ENCODE measurements at places on chromosomes 6 and 20.

DNA sequence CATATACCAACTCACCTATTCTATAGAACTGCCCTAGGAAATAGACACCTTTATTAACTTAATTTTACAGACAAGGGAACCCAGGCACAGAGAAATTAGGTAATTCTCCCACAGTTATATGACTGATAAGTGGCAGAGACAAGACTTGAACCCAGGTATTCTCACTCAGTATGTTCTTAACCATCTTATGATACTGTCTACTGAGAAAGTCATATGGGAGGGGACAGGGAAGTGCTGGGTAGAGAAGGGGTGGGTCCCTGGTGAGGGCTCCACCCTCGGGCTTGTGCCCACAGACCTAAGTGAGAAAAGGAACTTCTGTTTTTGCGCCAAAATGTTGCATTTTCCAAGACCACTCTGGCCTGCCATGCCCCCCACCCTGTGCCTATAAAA, 123.5 kb downstream of the RNF144B start:
- DNase-seq, result no peak

DNA sequence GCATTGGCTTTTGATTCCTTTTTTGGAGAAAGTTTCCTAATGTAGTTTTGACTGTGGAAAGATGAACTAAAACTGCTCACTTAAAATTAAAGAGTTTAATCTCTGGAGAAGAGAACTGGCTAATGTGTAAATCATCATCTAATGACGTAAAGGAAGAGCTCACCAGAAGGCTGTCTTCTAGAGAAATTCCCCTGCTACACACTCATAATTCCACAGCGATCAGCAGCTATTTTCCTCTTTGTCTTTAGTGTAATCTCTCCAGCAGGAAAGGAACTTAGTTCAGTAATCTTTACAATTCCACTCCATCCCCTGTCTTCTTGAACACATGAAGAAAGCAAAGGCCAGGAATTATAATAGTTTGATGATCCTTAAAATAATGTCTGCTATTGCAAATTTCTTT, 15.8 kb downstream of the SPTLC3 start:
- no peak for DNase-seq

DNA sequence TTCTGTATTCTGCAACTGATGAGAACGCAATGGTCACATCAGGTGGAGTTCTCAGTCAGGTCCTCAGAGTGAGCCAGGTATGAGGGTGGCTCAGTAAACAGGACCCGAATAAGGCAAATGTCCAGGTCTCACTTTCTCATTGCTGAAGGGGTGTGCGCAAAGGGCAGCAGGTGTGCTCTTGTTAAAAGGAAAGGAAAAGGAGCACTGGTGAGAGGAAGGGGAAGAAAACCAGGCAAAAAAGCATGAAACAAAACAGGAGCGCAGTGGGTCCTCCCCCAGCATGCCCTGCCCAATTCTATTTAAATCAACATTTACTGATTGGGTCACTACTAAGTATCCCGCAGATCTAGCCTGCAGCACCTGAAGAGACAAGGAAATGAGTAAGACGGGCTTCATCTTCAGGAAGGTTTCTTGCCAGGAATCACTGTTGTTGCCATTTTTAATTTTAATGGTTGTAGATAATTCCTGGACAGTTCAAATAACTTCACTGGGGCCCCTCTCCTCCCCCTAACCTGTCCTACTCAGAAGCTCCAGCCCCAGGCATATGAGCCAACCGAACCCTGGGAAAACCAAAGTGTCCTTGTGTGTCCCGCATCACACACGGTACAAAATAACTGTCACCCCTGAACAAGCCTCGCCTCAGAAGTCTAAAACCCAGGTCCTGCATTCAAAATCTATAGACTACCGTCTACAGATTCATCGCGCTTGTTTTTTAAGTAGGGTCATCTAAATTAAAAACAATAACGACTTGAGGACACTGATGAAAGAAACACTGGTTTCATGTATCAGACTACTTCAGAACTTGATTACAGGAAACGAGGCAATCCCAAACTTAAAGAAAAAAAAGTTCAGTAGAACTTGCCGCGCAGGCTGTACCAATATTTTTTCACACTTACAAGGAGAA, 980 bp downstream of the MBOAT1 start:
- DNase-seq, result no peak

GRCh38 chr6:68473433-68474210, 161.5 kb upstream of the ADGRB3 start:
- no peak for DNase-seq

GRCh38 chr20:3316136-3316535, 77.1 kb upstream of the SLC4A11 start:
- no peak for DNase-seq
